ENCODE measurements at places on chromosomes 1 and 21.
A peak's percentile ranks its signal among the peaks of the same experiment; 100 is the strongest.

- DNase-seq = no peak
Observed at GRCh38 chr1:214075999-214076707, 88.4 kb downstream of the PROX1 start.

DNA sequence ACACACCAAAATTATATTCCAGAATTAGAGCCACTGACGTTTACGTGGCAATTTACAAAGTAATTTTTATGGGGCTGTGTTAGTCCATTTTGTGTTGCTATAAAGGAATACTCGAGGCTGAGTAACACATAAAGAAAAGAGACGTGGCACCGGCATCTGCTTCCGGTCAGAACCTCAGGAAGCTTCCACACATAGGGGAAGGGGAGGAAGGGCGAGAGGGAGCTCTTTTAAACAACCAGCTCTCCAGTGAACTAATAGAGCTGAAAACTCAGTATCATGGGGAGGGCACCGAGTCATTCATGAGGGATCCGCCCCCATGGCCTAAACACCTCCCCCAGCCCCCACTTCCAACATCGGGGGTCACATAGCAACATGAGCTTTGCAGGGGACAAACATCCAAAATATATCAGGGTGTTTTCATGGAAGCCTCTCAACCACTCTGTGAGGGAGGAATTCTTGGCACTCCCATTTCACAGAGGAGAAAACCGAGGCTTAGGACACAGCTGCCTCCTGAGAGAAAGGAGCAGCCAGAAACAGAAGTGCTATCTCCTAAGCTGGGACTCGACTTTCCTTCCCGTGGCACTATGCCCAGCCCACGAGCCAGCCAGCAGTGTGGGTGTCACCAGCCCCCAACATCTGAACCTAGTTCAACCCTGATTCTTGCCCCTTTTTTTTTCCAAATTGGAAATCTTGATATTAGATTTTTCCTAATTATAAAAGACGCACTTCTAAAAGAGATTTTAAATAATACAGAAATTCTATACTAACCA lies 29.2 kb downstream of the MIS18A start:
- DNase-seq = no peak

GRCh38 chr21:38354231-38354630 lies 97.4 kb downstream of the KCNJ15 start:
- no peak for DNase-seq

DNA sequence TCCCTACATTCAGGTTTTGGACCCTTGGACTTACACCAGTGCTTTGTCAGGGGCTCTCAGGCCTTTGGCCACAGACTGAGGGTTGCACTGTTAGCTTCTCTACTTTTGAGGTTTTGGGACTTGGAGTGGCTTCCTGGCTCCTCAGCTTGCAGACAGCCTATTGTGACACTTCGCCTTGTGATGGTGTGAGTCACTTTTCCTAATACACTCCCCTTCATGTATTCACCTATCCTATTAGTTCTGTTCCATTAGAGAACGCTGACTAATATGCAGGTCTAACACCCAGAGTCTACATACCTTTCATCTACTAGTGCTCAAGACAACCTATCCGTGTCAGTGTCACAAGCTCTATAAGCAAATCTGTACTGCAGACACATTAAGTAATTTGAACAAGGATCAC lies 605.3 kb downstream of the KCNT2 start:
- no peak for DNase-seq

GRCh38 chr21:28615276-28615675 lies 377.4 kb downstream of the LTN1 start:
- DNase-seq = no peak

DNA sequence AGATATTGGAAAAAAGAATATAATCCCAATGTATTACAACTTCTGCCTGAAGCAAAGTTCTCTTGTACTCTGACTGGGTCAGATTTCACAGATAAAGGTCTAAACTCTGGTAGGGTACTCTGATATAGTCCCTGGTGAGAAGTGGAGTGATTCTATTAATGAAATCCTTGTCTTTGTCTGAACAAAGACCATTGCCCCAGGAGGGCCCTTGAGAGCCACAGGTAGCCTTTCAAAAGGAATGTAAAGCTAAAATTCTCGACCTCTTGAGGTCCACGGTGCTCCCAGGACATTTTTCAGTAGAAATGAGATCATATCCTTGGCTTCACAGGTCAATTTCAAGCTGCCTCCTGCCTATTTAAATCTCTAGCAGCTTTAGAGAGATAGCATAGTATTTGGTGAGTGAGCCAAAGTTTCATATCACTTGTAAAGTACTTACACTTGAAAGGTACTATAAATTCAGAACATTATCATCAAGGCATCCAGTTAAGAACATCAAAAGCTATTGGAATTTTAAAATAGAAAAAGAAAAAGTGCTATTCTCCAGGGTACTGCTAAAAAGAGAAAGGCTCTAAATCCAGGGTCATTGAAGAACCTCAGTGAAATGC lies 10.1 kb downstream of the TNNI3K start:
- no peak for DNase-seq

- no peak for DNase-seq
Observed at GRCh38 chr1:46659307-46659870, 8.8 kb downstream of the ATPAF1 start.

GRCh38 chr21:32257962-32258785 lies 20.7 kb downstream of the MIS18A start:
- DNase-seq = peak; percentile 55

DNA sequence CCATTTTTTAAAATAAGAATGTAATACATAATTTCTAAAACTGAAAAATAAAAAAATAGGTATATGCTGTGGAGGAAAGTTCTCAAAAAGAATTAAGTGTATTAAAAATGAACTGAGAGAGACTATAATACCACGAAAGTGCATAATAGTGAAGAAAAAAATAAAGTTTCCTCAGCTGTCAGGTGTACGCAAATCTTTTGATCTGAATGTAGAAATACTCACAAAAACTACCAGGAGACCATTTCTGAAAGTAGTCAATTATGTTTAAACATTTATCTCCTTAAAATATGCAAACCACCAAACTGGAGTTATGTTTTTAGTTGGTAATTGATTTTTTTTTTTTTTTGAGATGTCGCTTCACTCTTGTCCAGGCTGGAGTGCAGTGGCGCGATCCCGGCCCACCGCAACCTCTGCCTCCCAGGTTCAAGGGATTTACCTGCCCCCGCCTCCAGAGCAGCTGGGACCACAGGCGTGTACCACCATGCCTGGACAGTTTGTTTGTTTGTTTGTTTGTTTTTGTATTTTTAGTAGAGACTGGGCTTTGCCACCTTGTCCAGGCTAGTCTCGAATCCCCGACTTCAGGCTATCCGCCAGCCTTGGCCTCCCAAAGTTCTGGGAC lies 1169.2 kb upstream of the B3GALT2 start:
- DNase-seq = no peak

DNA sequence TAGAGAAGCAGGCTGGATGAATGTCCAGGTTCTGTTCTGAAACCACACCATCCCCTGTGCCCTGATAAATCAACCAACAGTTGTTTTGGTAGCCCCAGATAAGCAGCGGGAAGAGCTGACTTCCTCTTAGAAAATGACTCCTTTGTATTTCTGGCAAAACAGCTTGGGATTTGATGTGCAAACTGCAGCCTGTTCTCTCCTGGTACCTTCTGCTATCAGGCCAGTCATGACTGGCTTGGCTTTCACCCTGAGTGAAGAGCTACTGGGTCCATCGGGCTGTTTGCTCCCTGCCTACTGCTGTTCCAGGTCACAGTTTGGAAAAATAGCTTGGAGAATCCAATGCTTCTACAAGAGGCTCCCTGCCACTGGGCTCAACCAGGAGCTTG lies 116.8 kb downstream of the DTL start:
- DNase-seq = no peak

DNA sequence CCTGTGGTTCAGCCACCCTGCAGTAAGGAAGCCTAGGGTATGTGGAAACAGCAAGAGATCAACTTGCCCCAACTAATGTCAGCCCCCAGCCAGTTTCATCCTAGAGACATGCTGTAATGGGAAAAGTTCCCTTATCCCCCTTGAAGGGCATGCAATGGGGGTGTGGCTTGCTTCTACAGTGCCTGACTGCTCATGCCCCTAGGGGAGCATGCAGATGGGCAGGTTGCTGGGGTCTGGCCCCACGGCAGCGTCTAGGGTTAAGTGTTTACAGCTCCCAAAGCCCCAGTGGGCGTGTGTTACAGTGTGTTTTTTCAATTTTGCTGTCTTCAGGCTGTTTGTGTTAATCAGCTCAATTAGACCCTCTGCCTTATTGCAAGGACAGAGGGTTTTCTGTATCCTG lies 1105.9 kb downstream of the AMY1C start:
- DNase-seq = no peak

DNA sequence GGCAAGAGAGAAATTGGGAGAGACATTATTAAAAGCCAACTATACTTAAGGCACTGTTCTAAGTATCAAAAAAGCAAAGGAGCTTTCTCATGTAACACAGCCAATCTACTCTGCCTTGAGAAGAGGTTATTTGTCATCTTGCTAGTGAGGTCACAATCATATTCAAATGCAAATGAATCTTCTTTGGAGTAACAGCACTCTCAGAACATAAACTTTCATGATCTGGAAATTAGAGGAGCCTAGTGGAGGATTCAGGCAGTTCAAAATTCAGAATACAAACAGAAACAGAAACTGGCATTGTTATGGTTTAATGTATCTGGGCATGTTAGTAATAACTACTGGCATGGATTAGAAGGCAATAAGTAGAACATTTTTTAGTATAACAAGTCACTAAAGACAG lies 57.4 kb downstream of the ARID4B start:
- no peak for DNase-seq

GRCh38 chr21:42537106-42537742 lies 23.6 kb downstream of the SLC37A1 start:
- DNase-seq = no peak

- no peak for DNase-seq
Observed at GRCh38 chr1:201561601-201562000, 22.7 kb downstream of the NAV1 start.

GRCh38 chr1:55735106-55735505 lies 519.9 kb upstream of the USP24 start:
- DNase-seq = no peak

DNA sequence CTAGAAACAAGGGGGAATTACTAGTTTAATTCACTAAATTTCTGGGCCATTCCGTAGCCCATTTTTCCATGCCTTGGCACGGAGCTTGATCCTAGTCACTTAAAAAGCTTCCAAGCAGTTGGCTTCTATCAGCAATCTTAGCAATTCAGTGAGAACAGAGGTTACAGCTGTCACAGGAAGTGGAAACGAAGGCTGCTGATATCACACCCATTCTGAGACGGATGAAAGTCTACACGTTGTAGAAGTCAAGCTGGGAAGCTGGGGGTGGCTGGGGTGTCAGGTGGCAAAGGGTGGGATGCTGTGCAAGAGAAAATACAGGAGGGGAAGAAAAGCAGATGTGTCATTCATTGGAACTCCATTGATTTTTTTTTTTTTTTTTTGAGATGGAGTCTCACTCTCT lies 11.8 kb upstream of the STMN1 start:
- DNase-seq = no peak

DNA sequence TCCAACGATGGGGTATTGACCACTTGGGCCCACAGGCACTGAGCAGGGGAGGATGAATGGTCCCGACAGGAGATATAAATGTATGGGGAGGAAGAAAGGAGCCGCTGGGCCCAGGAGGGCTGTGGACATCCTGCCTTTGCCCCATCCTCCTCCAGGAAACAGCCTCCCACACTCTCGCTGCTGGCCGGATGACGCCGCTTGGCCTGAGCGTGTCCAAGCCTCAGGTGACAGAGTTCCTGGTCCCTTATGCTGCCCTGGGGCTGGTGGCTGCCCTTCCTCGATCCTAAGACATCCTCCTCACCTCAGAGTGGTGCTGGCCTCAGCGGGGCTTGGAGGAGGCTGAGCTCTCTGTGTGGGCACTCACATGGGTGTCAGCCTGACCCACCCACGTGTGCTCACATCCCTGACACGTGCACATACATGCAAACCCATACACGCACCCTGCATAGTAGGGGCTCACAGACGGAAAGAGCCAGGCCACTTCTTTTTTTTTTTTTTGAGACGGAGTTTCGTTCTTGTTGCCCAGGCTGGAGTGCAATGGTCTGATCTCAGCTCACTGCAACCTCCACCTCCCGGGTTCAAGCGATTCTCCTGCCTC lies 5.9 kb upstream of the SERINC2 start:
- DNase-seq = no peak

DNA sequence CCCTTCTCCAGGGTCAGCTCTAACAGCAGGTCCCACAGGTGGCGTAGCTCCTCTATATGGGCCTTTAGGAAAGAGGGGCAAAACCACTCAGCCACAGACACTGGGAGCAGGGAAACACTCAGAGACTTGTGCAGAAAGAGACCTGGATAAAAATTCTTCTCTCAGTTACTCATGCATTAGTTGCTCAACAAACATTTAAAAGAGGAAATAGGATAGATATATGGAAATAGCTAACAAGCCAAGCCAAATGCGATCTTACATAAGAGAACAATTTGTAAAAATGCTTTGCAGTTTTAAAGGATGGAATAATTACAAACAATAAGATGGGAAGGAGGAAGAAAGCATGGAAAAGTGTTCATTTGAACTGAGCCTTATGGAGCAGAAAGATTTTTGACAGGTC lies 4.9 kb downstream of the SPTA1 start:
- DNase-seq = no peak

DNA sequence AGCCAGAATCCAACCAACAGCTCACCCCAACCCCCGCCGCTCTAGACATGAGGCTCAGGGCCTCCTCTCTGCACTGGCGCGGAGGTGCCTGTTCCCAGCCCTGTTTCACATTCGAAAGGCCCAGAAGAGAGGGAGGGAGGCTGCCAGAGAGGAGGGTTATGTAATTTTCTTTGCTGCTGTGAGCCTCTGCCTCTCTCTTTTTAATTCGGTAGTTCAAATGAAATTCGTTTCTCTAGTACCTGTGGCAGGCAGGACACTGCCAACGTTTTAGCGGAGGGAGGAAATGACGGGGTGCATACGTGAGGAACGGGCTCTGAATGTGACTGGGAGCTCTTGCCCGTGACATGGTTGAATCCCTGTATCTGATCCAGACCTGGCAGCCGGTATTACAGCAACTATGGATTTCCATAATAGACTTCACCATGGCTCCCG lies 9.4 kb downstream of the PRDM16 start:
- DNase-seq = no peak

GRCh38 chr1:56920591-56921001 lies 45.2 kb downstream of the C8B start:
- DNase-seq = no peak

DNA sequence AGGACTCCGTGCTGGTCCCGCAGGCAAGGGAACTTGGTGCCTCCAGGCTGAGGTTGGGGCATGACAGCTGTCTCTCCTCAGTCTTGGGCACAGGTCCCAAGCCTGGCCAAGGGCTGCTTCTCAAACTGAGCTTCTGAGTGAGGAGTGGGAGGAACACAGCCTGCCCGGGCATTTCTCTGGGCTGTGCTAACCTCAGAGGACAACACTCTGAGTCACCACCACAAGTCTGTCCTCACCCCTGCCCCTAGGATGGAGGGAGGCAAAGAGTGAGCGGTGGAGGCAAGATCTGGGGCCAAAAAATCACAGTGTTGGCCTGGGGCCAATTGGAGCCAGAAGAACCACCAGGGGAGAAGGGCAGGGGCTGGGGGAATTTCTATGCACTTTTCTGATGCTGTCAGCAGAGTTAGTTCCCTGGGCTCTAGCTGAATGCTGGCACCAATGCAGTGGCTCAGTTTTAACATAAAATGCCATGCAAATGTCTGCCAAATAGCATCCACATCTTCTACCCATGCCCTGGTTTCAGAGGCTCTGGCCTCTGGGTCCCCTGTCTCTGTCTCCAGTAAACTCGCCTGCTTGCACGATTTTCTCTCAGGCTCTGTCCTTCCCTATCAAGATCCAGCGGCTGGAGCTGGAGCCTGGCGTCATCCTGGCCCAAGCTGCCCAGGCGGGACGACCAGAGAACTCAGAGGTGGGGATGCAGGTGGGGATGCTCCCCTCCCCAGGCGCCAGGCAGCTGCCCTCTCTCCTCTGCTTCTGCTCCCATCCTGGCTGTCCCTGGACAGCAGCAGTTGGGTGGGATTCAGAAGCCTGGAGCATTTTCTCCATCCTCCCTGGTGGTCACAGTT lies 11.0 kb upstream of the CDK18 start:
- no peak for DNase-seq

Data from substantia nigra (tissue), 51 donors.